ENCODE measurements at places on chromosomes 11 and 22. TPM values are rescaled to one million over a fixed set of nuclear protein-coding genes. Genes with fewer than 3 reads are reported as not detected.

DNA sequence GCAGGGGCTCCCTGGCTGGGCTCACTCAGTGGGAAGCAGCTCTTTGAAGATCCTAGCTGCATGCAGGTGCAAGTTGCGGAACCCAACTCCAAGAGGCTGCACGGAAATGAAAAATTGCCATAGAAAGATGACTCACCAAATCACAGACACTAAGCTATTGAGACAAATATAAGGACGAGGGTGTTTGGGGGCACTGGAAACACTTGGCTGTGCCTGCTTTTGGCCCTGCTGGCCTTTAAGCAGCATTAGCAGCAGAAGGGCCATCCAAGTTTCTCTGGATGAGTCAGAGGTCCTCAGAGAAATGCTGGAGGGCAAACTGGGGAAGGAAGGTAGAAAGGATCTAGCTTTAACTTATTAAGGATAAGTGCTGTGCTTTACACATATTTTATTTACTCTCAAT, 282.3 kb downstream of the KIRREL3 start:
- DNase-seq, result no peak

DNA sequence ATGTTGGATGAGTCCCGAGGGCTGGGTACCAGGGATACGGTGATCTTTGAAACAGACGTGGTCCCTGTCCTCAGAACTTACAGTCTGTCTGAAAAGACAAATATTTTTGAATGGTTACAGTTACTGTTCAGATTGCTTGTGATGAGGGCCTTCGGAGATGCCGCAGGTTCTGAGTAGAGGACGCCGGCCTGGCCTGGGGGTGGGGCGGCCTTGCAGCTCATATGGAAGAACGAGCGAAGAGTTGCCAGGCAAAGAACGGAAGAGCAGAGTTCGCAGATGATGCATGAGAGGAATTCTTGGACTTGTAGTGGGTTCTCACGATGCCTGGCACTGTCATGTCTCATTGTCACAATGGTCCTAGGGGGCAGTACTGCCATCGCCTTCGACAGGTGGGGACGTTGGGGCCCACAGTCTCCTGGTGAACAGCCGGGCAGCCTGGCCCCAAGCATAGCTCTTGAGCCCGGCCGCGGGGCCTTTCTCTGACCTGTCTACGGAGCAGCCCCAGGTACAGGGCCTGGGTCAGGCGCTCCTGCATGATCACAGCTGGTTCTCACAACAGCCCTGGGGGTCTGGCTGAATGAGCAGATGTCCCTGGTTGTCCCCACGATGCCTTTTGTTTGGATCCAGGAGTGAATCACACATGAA, 60.9 kb upstream of the PARVG start:
- DNase-seq, result no peak

DNA sequence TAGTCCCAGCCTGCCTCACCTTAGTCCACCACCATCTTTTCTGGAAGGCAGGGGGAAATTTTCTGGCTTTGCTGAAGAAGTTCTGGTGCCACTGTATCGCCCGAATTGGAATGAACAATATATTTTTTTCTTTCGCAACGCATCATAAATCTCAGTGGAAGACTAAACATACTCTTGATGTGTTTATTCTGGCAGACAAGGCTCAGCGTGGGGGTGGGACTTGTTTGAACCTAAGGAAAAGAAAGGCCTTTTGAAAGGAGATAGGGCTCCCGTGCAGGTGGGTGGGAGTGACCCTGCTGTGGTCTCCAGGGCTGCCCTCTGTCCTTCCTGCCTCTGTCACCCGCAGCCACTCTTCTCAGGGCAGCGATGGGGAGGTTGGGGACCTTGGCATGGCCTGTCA, 42.5 kb downstream of the CD82 start:
- DNase-seq, result no peak

DNA sequence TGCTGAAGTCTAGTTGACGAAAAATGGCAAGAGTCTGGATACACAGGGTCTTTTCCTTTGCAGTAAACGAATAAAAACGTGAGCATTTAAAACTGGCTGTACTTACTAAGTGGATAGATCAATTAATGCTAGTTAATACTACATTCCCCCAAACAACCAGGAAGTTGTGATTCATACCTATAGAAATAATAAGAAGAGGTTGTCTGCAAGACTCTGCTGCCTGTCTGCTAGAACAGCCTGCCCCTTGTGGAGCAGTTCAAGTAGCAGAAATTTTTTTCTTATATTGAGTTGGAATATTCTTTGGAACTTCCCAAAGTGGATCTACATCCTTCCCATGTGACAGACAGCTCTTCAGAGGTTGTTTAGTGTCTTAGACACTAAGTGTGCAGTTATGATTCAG, 86.8 kb downstream of the TEAD1 start:
- DNase-seq, result no peak

DNA sequence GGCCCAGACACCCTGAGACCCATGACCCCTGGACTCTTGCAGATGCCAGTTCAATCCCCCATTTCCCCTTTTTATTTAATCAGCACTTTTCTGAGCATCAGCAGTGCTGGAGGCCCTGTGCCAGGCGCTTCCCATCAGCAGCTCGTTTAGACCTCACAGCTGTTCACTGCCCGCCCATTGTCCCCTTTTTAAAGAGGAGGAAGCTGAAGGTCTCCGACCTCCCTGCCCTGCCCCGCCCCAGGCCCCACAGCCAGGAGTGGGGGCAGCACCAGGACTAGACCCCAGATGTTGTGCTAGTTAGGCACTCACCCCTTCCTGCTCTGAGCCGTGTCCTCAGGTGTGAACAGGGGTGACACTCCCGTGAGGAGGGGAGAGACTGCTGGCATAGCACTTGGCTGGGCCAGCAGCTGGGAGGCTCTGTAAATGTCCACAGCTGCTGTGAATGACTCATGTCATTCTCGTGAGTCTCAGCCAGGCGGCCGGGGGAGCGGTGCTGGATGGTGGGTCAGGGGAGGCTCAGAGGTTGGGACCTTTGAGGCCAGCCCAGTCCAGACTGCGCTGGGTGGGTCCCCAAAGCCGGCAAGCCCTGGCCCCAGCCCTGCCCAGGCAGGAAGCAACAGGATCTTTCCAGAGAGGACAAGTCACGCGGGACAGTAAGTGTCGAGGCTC, 19.9 kb downstream of the EMID1 start:
- DNase-seq, result no peak

DNA sequence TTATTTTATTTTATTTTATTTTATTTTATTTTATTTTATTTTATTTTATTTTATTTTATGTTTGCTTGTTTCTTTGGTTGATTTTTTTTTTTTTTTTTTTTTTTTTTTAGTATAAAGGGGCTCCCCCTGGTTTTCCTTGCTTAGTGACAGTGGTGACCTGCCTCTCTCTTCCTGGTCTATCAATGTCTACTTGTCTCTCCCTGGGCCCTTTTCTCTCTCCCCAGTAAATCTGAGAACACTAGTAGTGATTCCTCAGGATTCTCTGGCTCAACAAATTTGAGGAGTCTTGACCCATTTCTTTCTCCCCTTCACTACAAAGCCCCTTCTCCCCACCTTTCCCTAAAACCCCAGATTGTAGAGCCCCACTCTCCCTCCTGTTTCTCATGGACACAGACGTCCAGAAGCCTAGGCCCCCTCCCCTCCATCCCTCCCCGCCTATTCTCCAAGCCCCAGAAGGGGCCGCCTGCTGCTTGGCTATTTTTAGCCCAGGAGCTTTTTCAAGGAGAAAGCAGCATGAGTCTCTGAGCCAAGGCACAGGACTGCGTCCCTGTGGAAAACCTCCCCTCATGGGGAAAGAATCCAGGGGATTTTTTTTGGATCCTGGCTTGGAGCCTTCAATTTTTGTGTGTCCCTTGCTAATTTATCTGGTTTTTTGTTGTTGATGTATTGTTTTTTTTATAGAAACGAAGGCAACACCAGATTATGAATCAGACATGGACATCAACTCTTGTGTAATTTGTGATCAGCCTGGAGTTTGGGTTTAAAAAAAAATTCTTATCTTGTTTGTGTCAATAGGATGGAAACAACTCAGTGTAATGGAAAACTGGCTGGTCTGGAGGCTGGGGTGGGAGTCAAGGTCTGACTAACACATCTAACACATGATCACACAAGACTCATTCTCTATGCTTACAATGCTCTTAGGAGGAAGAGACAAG, 17.5 kb upstream of the ACCSL start:
- no peak for DNase-seq

DNA sequence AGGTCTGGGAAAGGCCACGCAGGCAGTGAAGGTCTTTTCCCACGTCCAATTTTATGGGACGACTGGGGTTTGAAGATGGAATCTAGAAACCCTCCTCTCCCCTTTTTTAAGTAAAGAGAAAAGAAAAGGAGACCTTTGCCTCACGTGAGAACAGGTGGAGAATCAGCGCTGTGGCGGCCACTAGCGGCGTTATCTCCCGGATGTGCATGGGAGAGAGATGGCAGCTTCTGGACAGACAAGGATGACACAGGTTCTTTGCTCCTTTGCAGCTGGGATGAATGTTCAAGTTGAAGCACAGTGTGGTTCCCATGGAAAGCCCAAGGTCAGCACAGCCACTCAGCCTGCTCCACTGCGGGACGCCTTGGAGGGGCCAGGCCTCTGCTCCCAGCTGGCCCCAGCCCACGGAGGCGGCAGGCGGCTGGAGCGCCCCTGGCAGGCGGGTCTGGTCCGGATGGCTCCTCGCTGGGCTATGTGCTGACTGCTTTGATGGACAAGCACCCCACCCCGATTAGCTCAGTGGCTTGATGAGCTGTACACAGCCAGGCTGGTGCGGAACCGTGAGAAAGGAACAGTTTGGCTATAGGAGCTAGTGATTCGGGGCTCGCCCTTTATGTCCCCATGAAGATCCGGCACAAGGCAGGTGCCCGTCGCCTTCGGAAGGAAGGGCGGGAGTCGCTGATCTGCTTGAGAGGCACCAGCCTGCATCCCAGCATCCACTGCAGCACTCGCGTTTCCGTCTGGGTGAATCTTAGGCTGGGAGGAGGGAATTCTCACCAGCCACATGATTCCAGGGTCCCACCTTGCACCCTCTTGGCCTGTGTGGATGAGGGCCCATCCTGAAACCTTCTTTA, 14.5 kb upstream of the BID start:
- no peak for DNase-seq

DNA sequence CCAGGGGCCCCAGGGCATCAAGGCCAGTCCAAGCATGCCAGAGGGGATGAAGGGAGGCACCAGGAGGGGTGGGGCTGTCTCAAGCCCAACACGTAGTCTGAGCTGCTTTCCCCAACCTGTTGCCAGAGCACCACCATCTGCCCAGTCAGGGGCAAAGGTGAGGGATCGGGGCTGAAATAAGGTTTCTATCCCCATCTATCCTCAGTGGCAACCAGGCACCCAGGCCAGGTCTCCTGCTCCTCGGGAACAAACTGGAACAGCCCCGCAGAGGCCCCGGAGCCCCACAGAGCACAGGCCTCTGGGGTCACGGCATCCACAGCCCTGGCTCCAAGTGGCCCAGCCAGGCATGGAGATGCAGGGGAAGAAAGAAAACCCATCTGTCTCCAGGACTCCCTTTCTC, 19.3 kb downstream of the STARD10 start:
- no peak for DNase-seq

DNA sequence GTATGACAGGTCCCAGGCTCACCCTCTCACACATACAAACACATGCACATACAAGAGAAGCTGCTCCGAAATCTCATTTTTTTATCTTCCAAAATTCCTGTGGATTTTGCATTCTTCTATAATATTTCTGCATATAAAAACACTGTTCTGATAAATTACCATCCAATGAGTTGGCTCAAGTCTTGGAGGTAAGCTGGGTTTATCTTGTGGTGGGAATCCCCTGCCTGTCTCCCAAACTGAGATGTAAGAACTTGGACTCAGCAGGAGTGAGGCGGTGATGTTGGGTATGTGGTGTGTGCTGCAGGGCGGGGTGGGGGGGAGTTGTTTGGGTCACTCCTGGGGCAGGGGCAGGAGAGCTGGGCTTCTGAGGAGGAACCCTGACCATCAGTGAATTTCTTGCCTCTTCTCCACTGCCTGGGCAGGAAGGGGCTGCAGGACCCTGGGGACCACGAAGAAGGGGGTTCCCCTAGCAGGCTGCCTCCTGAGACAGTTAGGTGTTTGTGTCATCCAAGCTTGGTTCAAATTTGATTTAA, 6.8 kb upstream of the P2RY6 start:
- no peak for DNase-seq

GRCh38 chr11:107271425-107271824, 186.2 kb downstream of the CWF19L2 start:
- DNase-seq, result no peak

- DNase-seq, result no peak
Measured at GRCh38 chr11:2824851-2825250, 60.7 kb downstream of the CDKN1C start.

DNA sequence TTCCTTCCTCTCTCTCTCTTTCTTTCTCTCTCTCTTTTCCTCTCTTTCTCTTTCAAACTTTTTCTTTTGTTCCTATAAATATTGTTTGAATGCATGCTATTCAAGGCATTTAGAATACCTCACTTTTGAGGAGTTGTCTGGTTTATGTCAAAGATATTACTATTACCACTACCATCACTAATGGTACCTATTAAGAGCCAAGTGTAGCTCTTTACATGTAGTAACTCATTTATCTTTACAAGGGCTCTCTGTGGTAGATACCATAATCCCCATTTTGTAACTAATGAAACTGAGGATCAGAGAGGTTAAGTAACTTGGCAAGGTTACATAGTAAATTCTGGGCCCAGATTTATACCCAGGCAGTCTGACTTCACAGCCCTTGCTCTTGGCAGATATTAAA, 116.0 kb downstream of the CSTPP1 start:
- DNase-seq, result no peak

GRCh38 chr22:42773167-42773566, 52.5 kb upstream of the A4GALT start:
- no peak for DNase-seq

Gene KCNQ1OT1
- total RNA-seq, result 0.88 TPM

Gene UCP3
- 5.7 TPM for total RNA-seq

Gene SEPTIN5
- total RNA-seq, result not detected

Gene DNAJB7
- not detected for total RNA-seq

Gene SYT7
- total RNA-seq, result not detected

Gene NDUFS8
- 101 TPM for total RNA-seq

Gene UBE2L6
- total RNA-seq, result 69.2 TPM

Gene RCOR2
- total RNA-seq, result not detected
